SJCRH30 (cell line): ENCODE measurements at places on chromosomes 5 and 9. TPM values are rescaled to one million over a fixed set of nuclear protein-coding genes. Genes with fewer than 3 reads are reported as not detected.

- H3K4me3 ChIP-seq = no peak overlapping the region
- H3K4me1 ChIP-seq = no peaks in the 10 kb centered on the region
- no peak for DNase-seq
- H3K27ac ChIP-seq = no peak overlapping the region
These were observed 88.6 kb upstream of the AGXT2 start for GRCh38 chr5:35136386-35136785.

DNA sequence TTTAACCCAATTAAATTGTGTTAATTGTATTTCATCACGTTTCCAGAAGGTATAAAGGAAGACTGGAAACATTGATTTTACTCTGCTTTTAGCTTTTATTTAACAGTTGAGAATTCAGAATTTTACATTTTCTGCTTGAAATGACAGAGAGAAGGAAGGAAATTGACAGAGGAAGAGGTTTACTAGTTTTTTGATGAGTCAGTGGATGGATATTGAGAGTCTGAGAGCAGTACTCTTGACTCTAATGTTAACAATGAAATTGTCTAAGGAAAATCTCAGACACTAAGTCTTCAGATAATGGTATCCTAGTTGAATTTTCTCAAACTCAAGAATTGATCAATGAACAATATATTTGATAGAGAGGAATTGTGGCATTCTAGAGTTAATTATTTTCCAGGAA is 60.6 kb downstream of the IPO11 start:
- H3K36me3 ChIP-seq = peaks cover 32% of the 10 kb centered on the region
- peaks cover 4% of the 10 kb centered on the region; the same call in 1 of the 2 replicates for H3K4me1 ChIP-seq
- H3K27me3 ChIP-seq = no peaks in the 10 kb centered on the region
- no peak overlapping the region for H3K4me3 ChIP-seq
- H3K27ac ChIP-seq = no peak overlapping the region

DNA sequence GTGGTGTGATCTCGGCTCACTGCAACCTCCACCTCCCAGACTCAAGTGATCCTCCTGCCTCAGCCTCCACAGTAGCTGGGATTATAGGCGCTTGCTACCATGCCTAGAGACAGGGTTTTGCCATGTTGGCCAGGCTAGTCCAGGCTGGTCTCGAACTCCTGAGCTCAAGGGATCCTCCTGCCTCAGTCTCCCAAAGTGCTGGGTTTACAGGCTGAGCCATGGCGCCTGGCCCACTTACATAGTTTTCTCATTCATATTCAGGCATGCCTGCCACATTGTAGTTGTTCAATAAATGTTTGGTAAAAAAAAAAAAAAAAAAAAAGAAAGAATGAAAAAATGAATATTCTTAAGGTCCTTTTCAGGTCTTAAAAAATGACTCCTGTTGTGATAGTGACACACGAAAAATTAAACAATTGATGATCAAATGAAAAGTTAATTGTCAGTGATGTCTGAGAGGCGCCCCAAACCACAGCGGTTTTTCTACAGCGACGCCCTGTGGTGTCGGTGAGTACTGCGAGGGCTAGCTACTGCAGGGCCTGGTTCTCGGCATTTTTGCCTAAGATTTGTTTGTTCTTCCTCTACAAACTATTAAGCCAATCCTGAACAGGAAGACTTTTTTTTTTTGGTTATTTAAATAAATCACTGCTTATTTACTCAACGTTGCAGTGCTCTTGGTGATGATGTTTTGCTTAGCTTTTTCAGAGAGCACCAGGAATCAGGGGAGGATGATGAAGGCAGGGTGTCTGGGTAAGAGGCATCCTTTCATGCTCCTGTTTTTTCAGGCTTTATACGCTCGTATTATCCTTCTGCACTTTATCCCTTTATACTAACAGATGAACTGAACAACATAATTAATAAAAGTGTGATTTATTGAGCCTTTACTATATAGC is 67.0 kb upstream of the DPYSL3 start:
- H3K4me3 ChIP-seq = no peak overlapping the region
- peaks cover 4% of the 10 kb centered on the region; the same call in 1 of the 2 replicates for H3K4me1 ChIP-seq
- no peaks in the 10 kb centered on the region for H3K36me3 ChIP-seq

DNA sequence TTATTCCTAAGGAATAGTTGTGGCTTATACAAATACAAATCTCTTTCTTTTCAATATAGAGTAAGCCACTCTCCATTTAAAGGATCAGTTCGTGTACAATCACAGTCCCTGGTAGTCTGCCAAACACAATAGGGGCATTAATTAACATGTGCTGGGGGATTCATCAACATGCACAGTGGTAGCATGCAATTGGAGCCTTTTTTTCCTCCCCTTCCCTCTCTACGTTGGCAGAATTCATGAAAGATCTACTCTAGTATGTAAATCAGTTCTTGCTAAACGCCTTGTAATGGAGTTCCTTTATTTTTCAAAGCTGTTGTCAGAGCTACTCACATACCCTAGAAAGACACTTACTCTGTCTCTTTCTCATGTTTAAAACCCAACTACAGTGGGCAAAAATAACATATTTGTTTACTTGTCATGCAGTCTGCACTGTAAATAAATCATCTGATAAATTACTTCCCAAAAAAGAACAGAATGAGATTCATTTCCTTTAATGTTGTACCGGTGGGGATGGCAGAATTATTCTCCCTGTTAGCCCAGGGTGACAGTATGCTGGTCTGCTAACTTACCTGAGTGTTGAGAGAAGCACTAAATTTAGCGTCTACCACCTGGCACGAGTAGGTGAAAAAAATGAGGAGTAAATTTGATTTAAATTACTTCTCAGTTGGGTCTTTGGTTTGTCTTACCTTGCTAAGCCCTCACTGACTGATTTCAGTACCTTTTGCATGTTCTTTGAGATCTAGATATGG is 341.5 kb upstream of the CCNH start:
- no peaks in the 10 kb centered on the region for H3K36me3 ChIP-seq
- H3K27ac ChIP-seq = no peak overlapping the region
- DNase-seq = no peak

- H3K4me3 ChIP-seq = no peak overlapping the region
- H3K27ac ChIP-seq = no peak overlapping the region
- no peaks in the 10 kb centered on the region for H3K27me3 ChIP-seq
- DNase-seq = no peak
- no peaks in the 10 kb centered on the region for H3K4me1 ChIP-seq
These were observed 20.9 kb upstream of the ASTN2 start for GRCh38 chr9:117435630-117436261.

MZB1 gene
- 0.24 TPM in 1 of 2 replicates, not detected in the other for total RNA-seq
